ENCODE measurements at places on chromosomes 1 and 21.
A peak's percentile ranks its signal among the peaks of the same experiment; 100 is the strongest.

GRCh38 chr1:117537291-117537920 lies 68.4 kb upstream of the TENT5C start:
- DNase-seq = no peak

GRCh38 chr1:19476450-19477190 lies 8.7 kb downstream of the CAPZB start:
- DNase-seq = no peak

DNA sequence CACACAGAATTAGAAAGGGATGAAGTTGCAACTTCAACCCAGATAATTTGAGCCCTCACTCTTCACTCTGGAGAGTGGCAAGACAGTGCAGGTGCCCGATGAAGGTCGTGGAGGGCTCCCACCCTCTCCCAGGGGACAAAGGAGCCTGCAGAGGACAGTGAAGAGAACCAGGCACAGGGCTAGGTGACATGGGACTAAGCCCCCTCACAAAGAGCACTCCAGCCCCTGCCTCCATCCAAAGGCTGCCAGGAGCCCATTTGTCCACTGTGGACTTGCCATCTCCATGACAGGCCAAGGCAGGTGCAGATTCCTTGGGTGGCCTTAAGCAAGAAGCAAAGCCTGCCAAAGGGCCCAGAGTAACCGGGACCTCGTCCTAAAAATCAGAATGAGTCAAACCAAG lies 15.1 kb downstream of the ERRFI1 start:
- no peak for DNase-seq

- no peak for DNase-seq
Observed at GRCh38 chr21:27112186-27112585, 145.3 kb upstream of the ADAMTS5 start.

GRCh38 chr1:154886281-154887015 lies 16.4 kb upstream of the KCNN3 start:
- DNase-seq = no peak

DNA sequence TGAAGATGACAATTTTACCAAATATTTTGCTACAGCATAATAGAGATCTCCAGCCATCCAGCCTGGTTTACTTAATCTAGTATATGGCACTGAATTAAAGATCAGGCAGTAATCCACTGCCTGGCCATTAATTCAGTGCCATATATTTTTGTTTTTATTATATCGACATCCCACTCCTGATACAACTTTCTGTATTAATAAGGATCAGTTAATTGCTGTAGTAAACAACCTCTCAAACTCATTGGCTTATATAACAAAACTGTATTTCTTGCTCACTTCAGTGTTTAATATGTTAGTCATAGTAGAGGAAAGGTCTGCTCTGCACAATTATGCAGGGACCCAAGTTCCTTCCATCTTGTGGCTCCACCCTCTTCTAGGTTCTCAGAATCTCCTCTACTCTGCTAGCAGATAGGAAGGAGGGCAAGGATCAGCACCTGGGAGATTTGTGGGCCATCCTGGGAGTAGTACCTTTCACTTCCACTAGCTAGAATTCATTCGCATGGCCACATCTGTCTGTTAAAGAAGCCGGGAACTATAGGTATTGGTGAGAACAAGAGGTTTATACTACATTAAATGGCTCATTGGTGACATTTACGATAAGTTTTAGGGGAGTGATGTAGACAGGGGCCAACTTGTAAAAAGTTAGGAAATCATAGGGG lies 3.6 kb upstream of the ZDHHC18 start:
- DNase-seq = no peak

- no peak for DNase-seq
Observed at GRCh38 chr1:207282058-207282457, 39.4 kb upstream of the CD55 start.

GRCh38 chr1:67041841-67042503 lies 12.0 kb downstream of the SLC35D1 start:
- no peak for DNase-seq

DNA sequence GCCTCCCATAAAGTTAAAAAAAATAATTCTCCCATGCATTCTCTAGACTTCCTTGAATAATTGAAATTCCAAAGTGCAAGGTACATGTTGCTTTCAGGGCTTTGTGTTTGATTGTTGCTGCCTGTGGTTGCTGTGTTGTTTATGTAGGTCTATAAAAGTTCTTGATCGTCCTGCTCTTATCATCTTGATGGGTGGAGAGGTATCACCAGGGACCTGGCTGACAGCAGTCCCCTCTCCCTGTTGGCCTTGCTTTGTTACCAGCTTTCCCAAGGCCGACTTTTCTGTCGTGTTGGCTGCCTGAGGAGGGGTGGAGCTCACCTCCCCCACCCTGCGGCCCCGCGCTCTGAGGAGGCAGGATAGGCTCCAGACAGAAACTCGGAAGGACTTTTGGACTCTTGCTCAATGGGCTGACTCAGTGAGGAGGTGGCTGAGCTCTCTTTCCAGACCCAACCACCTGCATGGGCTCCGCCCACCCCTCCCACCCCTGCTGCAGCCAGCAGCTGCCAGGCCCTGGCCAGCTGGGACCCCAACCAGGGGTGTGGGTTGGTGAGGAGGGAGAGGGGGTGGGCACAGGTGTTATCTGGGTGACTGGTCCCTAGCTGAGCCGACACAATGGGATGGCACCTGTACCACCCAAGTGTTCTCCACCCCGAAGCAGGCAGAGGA lies 2.0 kb downstream of the INAVA start:
- no peak for DNase-seq

- peak; percentile 21 for DNase-seq
Observed at GRCh38 chr1:183131166-183131565, 54.9 kb upstream of the LAMC2 start.

GRCh38 chr1:230986976-230987375 lies 8.1 kb downstream of the ARV1 start:
- DNase-seq = no peak

DNA sequence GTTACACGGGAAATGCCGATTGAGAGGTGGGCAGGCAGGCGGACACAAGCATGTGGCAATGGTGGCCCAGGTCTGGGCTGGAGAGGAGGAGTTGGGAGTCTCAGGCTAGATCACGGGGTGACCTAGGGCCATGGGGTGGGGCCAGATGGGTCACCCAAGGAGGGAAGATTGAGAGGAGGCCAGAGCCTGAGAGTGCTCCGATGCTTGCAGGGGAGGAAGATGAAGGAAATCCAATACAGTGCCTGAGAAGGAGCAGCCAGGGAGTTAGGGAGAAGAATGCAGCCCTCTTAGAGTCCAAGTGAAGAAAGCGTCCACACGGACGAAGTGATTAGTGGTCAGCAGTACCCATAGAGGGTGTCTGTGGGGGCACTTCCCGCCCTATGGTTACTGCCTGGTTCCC lies 61.4 kb upstream of the FAM3B start:
- DNase-seq = no peak

DNA sequence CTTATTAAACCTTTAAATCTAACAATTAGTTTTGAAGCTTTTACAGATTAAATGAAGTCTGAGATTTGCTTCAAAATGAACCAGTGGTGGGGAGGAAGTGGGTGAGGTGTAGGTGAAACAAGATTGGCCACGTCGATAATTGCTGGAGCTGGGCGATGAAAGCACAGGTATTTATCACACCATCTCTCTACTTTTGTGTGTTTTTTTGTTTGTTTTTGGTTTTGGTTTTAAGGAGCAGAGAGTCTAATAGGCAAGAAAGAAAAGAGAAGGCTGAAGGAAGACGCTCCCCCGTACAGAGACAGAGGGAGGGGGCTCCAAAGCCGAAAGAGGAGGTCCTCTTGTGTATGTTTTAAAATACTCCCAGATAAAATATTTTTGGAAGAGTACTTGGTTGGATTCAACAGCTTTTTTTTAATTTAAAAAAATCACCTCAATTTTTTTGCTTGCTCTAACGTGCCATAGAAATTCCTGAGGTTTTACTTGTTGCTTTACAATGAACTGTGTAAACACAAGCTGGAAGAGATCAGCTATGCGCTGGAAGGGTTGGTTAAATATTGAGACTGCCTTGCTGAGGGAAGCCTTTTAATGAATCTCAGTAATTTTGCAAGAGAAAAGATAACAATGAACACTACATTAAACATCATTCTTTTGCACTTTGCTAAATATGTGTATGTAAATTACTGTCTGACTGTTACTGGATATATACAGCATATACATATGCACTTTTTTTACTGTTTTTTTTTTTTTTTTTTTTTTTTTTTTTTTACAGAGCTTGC lies 6.7 kb upstream of the LGALS8 start:
- DNase-seq = no peak

GRCh38 chr1:22137004-22137720 lies 5.7 kb downstream of the WNT4 start:
- DNase-seq = no peak

DNA sequence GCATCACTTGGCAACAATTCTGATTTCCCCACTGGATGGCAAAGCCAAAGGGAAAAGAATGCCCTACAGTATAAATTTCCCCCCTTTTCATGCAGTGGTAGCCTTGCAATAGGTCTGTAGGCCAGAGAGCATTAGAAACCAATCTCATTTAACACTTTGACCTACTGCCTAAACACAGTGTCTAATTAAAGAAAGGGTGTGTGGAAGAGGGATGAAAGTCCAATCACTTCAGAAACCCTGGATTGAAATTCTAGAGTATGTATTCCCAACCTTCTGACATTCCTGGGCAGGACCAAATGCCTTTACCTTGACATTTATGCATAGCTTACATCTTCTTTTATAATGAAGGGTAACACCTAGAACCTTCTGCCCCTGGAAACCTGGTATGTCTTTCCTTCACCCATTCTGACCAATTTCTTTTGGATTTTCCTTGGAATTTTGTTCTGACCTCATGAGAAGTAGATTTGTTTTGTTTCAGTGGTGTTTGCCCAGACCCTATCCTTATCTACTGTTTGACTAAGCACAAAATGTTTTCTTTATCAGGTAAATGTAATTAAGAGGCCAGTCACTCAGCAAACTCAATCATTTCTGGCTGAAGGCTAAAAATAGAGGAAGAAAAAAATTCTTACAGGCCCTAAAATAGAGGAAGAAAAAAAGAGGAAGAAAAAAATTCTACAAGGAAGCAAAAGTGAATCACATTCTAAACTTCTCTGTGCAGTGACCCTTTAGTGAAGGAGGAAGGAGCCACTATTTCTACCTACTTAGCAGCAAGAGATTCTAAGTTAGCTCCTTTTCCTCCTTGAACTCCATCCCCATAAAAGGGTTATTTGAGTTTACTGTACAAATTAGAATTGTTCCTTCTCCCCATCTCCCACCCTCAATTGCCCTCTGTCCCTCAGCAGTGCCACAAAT lies 129.5 kb upstream of the DSCAM start:
- DNase-seq = no peak

- no peak for DNase-seq
Observed at GRCh38 chr1:62585469-62586155, 11.7 kb upstream of the ANGPTL3 start.

GRCh38 chr21:27505516-27505915 lies 538.6 kb upstream of the ADAMTS5 start:
- DNase-seq = no peak

GRCh38 chr1:85581802-85582686 lies 1.5 kb downstream of the CCN1 start:
- DNase-seq = peak; percentile 46

DNA sequence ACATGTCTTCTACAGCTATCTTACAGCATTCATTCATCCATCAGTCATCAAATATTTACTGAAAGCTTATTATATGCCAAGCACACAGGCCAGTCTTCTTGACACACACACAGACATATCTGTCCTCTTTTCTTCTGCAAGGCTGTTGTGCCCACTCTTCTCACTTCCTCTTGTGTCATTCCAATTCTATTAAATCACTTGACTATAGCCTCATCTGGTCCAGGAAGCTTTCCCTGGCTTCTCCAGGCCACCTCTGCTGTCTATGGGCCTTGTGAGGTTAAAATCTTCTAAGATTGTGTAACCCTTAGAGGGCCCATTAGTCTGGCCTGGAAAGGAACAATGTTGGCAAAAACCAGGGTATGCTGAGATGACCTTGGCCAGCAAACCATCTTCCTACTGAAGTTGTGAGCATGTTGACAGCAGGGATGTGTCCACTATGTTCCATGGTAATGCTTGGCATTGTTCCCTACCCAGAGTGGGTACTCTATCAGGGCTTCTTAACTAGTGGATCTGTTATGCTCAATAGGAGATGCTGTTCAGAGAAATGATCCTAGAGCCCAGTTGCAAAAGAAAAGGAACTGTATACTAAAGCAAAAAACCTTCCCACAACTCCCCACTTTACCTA lies 5.3 kb downstream of the TRAF3IP3 start:
- no peak for DNase-seq

GRCh38 chr1:101000131-101000873 lies 25.3 kb downstream of the DPH5 start:
- DNase-seq = no peak

DNA sequence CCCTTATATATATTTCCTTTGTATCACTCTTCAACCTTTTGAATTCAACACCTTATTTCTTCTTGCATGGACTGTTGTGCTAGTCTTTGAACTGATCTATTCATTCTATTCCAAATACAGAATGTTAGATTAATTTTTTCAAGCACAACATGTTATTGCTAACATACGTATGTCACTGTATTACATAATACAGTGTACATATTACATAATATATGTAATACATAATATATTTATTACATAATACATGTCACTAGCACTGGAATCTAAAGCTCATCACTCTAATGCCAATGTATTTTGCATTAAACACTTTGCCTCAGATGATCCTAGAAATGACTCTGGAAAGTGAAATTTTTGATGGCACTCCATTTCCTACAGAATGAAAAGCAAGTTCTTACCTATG lies 59.8 kb downstream of the LRRC8D start:
- DNase-seq = no peak

DNA sequence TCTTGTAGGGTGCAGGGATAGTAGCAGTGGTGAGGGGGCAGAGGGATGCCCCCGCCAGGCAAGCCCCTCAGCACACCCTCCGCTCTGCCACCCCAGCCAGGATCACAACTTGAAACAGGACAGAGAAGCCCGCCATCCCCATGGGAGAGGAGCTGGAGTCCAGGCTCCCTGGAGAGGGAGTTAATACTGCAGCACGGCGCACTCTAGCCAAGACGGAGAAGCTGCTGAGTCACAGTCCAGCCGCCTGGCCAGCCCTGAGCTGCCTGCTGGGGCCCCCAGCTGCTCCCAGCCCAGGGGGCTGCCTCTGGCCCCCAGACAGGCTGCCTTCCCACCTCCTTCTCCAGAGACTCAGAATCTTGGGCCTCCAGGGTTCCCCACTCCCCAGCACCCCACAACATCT lies 87.2 kb downstream of the SYT2 start:
- peak; percentile 32 for DNase-seq

DNA sequence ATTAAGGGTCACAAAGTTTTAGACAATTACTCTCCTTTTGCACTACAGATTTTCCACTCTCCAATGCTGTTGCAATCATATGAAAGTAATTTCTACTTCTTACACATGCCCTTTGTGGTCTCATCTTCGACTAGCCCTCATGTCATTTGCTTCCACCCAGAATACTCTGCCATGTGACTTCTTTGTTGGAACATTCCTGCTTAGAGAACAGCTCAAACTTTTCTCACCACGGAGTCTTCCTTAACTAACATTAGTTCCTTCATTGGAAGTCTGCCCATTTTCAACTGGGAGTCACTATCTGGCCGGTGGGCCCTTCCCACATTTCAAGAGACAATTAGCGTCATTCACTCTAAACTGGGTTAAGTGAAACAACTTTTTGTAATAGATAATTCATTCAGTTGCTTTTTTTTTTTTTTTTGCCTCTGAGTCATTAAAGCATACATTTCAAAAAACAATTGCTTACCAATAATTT lies 142.6 kb upstream of the PALMD start:
- no peak for DNase-seq

GRCh38 chr1:110453829-110454228 lies 2.9 kb downstream of the PROK1 start:
- DNase-seq = no peak

All from NCI-H446 (cell line).